ENCODE measurements at places on chromosomes 2 and 18.

- no peak for DNase-seq
These were observed 624.3 kb upstream of the FANCL start for GRCh38 chr2:58865436-58865835.

DNA sequence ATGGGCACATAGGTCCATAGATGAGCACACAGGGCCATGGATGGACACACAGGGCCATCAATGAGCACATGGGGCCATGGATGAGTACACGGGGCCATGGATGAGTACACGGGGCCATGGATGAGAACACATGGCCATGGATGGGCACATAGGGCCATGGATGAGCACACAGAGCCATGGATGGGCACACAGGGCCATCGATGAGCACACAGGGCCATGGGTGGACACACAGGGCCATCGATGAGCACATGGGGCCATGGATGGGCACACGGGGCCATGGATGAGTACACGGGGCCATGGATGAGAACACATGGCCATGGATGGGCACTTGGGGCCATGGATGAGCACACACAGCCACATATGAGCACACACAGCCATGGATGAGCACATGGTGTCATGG lies 192.6 kb upstream of the HDAC4 start:
- no peak for DNase-seq

GRCh38 chr2:25817630-25818029 lies 60.7 kb downstream of the ASXL2 start:
- DNase-seq = no peak

- no peak for DNase-seq
These were observed 127.4 kb downstream of the DPP4 start for GRCh38 chr2:161946489-161947107.

DNA sequence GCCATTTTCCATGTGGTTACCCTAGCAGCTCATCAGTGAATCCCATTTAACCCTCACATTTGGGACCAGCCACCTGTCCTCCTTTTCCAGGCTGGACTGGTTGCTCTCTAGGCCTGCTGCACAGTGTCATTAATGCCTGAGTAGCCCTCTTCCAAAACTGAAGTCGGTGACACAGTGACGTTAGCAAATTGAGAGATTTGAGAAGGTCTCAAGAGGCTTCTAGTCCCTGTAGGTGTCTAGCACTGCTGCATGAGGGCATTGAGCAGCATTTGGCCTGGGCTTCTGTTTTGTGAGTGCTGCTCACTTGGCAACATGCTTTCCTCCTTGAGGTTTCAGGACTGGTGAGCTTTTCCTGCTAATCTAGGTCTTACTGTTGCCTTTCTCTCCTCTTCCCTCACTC lies 36.7 kb downstream of the PKP4 start:
- no peak for DNase-seq

DNA sequence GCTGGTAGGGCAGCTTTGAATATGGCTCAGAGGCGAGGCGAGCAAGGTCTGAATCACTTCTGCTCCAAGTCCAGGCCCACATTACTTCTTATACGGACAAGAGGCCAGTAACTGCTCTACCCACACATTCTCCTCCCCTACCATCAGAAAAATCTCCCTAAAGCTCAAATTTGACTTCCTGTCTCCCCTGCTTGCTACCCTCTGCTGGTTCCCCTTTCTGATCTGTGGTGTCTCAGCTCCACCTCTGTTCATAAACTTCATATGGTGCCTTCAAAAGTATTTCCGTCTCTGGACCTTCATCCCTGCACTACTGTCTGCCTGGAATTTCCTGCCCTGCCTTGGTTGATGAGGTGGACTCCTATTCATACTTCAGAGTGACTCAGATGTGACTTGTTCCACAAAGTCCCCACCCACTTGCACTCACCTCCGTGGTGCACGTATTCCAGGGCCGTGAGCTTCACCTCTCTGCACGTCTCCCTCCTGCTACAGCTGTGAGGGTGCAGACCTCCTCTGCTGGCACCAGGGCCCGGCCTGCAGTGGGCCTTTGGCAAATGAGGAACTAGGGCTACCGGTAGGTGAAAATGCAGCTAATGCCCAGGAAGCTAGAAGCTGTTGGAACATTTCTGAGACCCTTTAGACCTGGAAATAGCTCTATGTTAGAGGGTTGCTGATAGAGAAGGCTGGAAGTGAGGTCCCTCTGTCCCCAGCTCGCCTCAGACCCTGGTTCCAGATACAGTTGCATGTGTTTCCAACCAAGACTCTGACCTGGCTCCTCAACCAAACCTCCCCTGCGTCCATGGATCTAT lies 24.6 kb upstream of the KCMF1 start:
- no peak for DNase-seq

DNA sequence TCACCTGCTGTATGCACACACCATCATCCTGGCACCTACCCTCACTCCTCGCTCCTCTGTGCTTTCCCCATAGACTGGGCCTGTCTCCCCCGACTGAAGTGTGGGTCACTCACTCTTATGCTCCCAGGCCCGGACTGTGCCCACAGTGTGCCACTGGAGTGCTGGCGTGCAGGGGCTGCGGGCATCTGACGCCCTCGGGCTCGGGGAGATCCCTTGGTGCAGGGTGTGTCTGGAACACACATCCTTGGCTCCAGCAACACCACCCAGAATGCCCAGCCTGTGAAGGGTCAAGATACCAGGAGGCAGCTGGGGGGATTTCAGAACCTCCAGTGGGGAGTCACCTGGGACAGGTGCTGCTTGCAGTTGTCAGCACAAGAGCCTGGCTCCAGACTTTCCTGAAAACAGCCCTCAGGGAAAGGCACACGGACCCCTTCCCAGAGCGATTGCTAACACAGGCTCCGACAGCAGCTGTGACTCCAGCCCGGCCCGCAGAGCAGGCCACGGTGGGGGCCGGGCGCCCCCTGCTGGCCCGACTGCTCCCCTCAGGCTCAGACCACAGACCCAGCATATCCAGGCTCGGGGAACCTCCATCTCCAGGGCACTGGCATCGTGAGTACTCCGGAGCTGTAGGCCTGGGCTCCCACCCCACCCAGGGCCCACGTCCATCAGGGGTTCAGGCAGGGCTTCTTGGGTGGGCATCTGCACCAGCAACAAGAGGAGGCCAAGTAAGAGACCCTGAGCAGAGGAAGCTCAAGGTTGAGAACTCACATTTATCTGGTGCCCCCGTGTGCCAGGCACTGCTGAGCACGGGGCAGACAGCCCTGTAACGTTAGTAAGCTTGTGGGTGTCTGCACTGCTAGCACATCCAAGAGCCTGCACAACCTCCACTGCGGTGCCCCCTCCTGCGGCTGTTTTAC lies 8.6 kb downstream of the HS1BP3 start:
- DNase-seq = peak; percentile 10
